Keratinocyte (primary cell): ENCODE measurements at places on chromosomes 1 and 21.

- no peak for DNase-seq
Observed at GRCh38 chr1:223774134-223774814, 61.9 kb downstream of the CAPN2 start.

- DNase-seq = no peak
Observed at GRCh38 chr21:28723646-28724045, 269.0 kb downstream of the LTN1 start.

DNA sequence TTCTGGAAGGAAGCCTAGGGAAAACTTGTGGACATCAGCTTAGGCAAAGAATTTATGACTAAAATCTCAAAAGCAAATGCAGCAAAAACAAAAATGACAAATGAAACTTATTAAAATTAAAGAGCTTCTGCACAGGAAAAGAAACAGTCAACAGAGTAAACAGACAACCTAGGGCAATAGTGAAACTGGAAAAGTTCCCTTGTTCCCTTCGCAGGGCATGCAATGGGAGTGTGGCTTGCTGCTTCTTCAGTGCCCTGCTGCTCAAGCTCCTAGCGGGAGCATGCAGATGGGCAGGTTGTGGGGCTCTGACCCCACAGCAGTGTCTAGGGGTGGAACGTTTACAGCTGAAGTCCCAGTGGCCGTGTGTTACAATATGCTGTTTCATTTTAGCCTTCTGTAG, 1797.4 kb downstream of the NCAM2 start:
- DNase-seq = no peak

GRCh38 chr1:9910423-9911178, 532 bp upstream of the CTNNBIP1 start:
- DNase-seq = peak; percentile 87

GRCh38 chr1:44723496-44724295, 7.3 kb downstream of the RNU5D-1 start:
- no peak for DNase-seq

GRCh38 chr1:43495204-43495603, 35.5 kb upstream of the PTPRF start:
- no peak for DNase-seq

- DNase-seq = no peak
Observed at GRCh38 chr1:238409932-238410331, 519.2 kb upstream of the ZP4 start.

DNA sequence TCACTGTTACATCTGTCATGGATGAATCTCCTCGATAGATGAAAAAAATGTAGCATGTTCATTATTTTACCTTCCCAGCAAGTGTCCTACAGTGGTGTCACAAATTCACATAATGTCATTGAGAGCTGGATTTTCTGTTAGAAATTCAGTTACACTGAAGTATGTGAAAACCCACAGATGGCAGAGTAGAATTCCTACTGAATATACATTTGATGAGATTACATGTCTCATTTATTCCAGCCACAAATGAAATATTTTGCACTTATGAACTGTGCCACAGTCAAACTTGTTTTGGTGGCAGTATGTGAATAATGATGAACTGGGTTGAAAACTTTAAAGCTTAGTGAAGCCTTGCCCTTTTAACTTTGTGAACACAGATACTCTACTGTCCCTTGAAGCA, 301.9 kb upstream of the DPYD start:
- DNase-seq = no peak

DNA sequence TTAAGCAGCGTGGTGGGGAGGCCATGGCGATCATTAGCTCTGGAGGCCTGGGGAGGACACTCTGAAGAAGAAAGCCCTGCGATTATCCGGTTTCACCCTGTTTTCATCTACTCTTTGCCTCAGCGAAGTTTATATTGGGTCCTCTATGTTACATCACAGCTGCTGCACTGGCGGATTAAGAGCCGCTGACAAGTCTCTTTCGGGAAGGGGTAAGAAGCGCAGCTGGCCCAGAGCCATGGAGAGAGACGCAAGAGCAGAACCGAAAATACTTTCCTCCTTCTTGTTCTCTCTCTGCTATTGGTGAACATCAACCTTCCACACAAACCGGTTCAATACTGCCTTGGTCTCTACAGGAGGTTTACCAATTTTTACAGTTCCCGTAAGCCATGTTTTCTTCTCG, 291.5 kb downstream of the FAM72C start:
- DNase-seq = no peak

GRCh38 chr1:214831956-214832355, 229.0 kb downstream of the CENPF start:
- no peak for DNase-seq

DNA sequence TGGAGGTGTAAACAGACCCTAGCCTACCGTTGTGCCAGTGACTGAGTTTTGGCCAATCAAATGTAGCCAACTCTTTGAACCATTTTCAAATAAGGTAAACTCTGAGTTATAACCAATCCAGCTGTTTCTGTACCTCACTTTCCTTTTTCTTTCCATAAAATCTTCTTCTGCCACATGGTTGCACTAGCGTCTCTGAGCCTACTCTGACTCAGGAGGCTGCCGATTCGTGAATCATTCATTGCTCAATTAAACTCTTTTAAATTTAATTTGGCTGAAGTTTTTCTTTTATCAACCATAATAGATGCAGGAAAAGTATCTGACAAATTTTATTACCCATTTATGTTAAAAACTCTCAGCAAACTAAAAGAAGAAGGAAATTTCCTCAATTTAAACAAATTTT, 111.5 kb upstream of the LYPLAL1 start:
- DNase-seq = no peak

- no peak for DNase-seq
Observed at GRCh38 chr1:204358605-204359004, 1.1 kb downstream of the PLEKHA6 start.

GRCh38 chr1:20382711-20383110, 92.0 kb downstream of the VWA5B1 start:
- no peak for DNase-seq

DNA sequence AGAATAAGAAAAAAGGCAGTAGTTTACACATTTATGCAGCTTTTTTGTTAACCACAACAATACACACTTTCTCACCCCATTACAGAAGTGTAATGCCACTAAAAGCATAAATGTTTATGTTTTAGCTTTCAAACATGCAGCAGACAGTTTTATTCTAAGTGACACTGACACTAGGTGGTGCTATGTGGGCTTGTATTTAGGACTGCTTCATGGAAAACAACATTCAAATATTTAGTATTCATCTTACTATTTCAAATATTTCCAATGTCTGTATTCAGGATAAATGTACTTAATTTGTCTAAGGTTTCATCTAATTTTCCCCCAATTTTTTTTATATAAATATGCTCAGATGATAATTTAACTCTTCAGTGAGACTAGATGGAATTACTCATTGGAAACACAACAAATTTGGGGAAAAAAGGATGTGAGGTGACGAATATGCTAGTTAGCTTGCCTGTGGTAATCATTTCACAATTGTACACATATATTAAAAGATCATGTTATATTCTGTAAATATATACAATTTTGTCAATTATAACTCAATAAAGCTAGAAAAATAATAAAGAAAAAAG, 71.4 kb downstream of the USP1 start:
- no peak for DNase-seq

DNA sequence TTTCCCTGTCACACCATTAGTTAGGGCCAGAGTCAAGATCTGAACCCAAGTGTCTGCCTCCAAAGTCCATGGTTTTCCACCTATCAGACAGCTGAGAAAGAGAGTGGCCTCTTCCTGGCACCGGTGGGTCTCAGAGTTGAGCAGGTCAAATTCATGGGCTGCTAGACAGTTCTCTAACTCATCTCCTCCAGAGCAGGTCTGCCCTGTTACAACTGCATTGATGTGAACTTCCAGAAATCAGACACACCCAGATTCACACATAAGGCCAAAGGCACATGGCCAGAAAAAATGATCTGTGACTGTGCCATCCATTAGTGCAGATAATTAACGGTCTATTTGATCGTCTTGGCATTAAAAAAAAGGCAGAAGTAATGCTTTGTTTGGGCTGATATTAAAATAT, 17.5 kb downstream of the SMIM12 start:
- DNase-seq = no peak

- DNase-seq = no peak
Observed at GRCh38 chr1:178934546-178934945, 63.7 kb upstream of the ANGPTL1 start.

DNA sequence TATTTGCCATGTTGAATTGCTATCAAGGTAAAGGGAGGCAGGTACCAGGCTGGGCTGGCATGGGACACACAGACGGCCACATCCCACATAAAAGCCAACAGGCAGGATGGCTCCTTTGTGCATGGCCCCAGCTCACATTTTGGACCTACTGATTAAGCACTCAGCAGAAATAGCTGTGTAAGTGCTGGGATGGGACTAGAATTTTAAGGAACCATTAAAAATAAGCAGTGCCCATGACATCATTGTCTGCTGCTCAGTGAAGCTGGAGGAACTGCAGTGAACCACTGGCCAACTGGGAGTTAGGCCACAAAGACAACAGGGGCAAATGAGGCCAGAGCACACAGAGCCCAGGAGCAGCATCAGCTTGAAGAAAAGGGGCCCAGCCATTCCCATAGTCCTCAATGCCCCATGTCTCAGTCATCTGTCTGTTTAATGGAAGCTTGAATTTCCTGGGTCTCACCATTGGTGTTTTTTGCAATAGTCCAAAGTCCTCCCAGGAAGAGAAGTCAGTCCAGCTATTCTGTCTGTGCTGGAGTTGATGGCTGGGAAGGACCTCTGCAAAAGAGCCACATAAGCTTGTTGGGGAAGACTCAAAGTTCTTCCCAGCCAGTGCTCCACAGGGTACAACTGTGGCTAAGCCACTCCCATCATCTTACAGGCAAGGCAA, 45.3 kb upstream of the TNR start:
- DNase-seq = no peak

- no peak for DNase-seq
Observed at GRCh38 chr1:61368876-61369275, 286.5 kb downstream of the NFIA start.

- DNase-seq = no peak
Observed at GRCh38 chr1:201258763-201259230, 24.5 kb upstream of the PKP1 start.

DNA sequence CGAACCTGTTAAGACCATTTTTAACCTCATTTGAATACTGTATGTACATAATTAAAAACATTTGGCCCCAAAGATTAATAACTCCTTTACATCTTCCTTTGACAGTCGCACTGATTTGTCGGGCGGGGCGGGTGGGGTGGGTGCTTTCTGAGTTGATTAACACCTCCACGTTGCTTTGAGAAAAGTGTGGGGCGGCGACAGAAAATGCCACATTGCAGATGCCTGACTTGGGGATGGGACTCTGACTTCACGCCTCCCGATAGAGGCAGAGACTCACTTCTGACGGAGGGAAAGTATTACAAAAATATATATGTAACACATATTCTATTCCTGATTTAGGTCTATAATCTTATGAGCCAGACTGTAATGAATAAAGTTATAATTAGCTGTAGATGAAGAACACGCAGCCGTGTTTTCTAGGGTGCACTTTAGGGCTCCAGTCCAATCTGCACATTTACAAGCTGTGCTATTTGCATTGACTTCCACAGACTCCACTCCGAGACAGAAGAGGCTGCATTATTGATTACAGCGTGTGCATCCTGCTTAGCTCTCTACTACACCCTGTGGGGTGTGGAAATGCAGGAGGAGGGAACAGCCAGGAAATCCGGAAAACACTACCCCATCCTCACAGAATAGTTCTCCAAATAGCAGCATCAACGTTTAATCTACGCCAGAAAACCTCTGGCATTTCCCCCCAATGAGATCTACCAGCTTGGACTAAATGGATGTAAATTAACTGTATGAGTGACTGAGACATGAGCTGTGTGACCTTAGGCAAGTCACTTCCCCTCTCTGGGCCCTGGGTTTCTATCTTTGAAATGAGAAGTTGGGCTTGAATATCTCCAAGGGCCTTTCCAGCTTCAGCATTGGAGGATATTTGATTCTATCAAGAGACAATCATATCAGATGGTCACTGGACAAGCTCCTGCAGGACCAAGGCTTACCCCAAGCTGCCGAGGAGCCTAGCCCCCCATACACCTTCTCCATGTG, 308.0 kb downstream of the RRAGC start:
- DNase-seq = no peak
